ENCODE measurements at places on chromosomes 13 and 19.

GRCh38 chr19:47239152-47239551 lies 8.2 kb upstream of the BBC3 start:
- no peak for DNase-seq

GRCh38 chr13:47005756-47006414 lies 109.0 kb upstream of the HTR2A start:
- DNase-seq, result no peak

DNA sequence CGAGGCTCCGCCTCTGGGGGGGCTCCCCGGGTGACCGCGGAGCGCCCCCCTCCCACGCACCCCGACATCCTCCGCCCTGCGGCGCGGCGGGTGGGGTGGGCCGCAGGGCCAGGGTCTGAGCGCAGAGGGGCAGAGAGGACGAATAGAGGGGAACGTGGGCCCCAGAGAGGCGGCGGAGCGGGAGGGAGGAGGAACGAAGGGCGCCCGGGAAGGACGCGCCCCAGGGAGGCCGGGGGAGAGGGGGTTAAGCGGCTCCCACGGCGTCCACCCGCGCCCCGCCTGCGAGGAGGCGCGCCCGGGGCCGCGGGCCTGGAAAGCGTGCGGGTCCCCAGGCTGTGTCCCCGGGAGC lies 1.0 kb downstream of the HCN2 start:
- no peak for DNase-seq

- DNase-seq, result no peak
Observed at GRCh38 chr19:43540381-43540780, 7.4 kb downstream of the ZNF575 start.

GRCh38 chr13:33279414-33280278 lies 5.9 kb downstream of the STARD13 start:
- DNase-seq, result no peak

DNA sequence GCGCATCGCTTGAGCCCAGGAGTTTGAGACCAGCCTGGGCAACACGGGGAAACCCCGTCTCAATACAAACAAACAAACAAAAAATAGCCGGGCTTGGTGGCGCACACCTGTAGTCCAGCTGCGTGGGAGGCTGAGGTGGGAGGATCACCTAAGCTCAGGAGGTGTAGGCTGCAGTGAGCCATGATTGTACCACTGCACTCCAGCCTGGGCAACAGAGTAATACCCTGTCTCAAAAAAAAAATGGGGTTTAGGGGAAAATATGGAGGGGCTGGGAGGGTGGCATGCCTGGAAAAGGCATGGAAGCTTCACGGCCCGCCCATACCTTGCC lies 1.9 kb upstream of the ISYNA1 start:
- no peak for DNase-seq

DNA sequence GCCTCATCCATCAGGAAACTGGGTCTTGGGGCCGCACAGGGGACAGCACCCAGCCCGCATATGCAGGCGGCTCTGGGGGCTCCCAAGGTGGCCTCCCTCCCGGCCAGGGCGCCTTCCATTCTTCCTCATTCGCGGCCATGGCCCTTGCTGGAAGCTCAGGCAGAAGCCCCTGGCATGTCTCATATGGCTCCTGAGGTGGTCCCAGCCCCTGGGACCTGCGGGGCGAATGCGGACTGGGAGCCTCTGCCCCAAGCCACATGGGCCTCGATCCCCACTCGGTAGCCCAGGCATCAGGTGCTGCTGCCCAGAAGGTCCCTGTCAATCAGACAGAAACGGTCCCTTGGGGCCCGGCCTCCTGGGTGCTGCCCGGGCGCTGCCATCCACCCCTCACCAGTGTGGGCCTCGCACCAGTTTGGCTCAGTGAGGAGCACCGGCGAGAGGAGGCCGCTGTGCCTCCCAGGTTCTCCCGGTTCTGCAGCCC lies 301.6 kb downstream of the TEX29 start:
- no peak for DNase-seq

DNA sequence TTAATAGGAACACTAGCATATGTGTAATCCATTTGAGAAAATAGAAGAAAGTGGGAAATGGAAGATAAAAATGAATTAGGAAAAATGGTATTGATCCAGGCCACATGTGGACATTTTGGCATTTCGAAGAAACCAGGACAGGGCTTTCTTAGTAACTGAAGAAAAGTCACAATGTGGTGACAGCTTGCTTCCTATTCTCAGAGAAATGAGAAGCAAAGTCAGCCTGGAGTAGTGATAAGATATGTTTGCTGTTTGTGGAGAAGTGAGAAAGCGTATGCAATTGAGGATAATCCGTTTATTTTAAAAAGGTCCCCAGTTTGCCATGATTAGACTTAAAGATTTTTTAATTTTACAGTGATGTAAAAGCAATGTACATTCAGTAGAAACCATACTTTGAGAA lies 127.9 kb downstream of the SLITRK6 start:
- no peak for DNase-seq

GRCh38 chr19:43768273-43769050 lies 12.3 kb downstream of the KCNN4 start:
- DNase-seq, result no peak

DNA sequence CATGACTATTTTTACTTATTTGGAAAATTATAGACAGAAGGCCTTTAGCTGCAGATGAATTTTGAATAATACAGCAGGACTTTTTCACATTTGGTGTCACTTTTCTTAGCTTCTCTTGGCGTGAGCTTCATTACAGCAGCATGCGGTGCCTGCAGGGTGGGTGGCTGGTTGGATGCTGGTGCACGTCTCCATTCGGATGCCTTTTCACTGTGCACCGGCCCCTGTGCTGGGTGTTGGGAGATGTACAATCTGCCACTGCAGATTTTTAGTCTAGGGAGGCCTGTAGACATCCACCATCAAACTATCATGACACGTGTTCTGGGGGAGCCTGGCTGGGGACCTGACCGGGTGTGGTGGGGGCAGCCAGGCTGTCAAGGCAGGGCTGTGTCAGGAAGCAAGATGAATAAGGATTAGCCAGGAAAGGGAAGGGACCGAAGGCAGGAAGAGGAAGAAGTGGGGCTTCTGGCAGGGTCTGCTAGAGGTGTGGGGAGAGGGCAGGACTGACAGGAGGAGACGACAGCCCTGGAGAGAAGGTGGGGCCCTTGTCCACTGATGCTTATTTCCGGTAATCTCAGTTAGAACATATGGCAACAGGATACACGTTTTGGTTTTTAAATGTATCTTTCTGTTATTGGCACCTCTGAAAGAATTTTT lies 88.8 kb downstream of the ARHGEF7 start:
- DNase-seq, result no peak
